ENCODE measurements at places on chromosomes 6 and 20.

- peak; percentile 42 for DNase-seq
Measured at GRCh38 chr6:19311786-19312185, 525.4 kb upstream of the ID4 start.

- no peak for DNase-seq
Measured at GRCh38 chr20:36677422-36677771, 31.4 kb upstream of the SLA2 start.

GRCh38 chr6:137405806-137406205 lies 88.4 kb downstream of the OLIG3 start:
- no peak for DNase-seq

GRCh38 chr20:49657118-49657901 lies 56.4 kb downstream of the B4GALT5 start:
- no peak for DNase-seq

DNA sequence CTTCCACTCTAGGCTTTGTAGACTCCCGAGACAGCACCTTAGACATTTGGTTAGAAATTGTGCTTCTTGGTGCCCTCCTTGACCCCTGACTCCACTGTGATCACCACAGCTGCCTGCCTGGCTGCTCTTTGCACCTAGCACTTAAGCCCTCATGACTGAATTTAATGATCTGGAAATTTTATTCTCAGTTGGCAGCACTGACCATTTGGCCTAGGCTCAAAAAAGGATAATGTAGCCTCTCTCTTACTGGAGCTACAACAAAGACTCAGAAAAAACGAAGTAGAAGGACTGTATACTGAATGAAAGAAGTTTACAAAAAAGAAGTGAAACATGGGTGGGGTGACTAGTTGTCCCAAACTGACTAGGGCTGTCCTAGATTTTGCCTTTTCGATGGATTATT lies 11.3 kb upstream of the ABRACL start:
- no peak for DNase-seq

- no peak for DNase-seq
Measured at GRCh38 chr6:13697857-13698256, 13.8 kb downstream of the RANBP9 start.

GRCh38 chr6:41818271-41819054 lies 31.0 kb downstream of the TOMM6 start:
- DNase-seq: no peak

DNA sequence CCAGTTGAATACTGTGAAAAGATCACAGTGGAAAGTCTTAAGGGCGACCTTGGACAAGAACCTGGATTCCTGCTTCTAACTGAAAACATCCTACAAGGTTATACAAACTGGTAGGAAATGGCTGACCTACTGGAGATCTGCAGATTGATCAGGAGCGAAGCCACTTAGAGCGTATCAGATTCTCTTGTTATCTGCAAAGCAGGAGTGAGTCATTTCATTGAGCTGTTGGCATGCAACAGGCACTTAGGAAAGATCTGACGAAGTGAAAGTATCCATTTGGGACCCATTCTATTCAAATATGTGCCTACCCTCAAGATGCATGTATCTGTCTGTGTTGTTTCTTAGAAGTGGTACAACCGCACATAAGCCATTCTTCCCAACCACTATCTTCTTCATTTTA lies 131.2 kb upstream of the RIN2 start:
- DNase-seq: no peak

DNA sequence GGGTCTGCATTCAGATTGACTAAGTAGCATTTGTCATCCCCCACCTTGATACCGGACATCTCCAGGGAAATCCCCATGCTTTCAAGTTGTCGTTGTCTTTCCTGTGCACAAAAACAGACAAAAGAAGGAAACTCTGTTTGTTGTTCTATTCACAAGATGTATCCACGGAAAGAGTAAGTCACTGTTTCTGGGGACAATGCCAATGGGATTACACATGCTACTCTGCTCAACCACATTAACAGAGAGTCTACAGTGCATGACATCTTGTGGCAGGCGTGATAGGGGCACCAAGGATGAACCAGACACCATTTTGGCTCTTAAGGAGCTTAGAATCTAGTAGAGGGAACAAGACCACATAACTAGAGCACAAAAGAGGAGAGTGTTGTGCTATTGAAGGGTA lies 124.4 kb upstream of the NUP153 start:
- no peak for DNase-seq

GRCh38 chr6:46772016-46772415 lies 21.2 kb upstream of the MEP1A start:
- DNase-seq: no peak

- DNase-seq: no peak
Measured at GRCh38 chr6:111743862-111744692, 129.2 kb downstream of the FYN start.

DNA sequence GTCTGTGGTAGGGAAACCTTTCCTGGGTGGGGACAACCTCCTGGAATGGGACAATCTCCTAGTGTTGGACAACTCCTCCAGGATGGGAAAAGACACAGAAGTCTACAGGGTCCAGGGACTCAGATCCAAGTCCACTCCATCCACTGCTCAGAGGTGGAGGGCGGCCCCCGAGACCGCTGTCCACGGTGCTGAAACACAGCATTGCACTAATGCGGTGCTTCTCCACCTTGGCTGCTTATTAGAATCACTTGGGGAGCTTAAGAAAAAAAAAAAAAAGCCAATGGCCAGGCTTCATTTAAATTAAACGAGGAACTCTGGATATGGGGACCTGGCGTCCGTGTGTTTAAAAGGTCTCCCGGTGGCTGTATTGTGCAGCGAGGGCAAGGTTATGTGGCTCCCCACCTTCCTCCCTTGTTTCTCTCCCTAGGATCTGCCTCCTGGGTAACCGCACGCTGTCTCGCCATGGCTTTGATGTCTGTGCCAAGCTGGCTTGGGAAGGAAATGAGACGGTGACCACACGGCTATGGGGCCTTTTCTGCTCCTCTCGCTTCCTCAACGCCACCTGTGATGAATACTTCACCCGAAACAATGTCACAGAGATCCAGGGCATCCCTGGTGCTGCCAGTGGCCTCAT lies 12.0 kb downstream of the SLC12A5 start:
- no peak for DNase-seq

Data from iPS DF 19.7 (cell line).